ENCODE measurements at places on chromosomes 2 and 18.

- DNase-seq = no peak
Measured at GRCh38 chr2:142870526-142870925, 6.9 kb upstream of the KYNU start.

DNA sequence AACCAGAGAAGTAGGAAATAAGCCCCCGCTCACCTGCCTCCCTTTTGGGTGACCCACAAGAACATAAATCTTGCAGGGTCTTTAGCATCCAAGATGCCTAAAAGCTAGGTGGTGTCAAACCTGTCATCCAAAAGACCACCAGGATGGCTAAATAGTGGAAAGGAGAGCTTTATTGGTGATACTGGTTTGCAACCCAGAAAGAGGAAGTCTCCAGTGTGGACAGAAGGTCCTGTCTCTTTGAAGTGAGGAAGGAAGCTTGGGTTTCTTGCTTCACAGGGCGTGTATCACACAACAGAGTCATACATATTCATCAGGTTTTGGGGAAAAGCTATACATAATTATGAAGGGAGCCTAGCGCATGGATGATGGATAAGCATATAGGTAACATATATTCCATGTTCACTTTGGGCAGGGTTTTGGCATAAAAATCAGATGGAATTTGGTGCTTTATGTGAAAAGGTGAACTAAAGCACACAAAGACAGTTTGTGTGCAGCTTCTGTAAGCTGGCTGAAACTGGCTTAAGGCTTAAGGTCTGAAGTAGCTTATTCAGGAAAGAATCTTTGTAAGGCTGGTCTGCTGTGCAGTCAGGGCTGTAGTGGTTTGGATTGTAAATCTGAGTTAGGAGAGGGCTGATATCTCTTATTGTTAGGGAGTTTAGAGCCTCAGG lies 102.2 kb upstream of the MSH2 start:
- no peak for DNase-seq

DNA sequence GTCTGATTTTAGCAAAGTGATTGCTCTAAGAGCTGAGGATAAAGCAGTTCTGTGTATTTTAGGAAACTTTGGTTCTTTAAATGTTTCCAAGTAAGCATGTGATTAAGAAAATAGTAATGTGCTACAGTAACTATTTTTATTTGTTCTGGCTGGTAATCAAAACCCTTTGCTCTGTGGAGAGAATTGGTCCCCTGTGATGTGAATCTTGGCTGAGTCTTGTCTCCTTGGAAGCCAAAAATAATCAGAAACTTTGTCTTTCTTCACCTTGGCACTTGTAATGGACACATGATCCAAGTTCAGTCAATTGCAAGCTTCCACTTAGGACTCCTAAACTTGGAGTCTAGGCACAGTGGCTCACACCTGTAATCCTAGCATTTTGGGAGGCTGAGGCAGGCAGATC lies 422.7 kb upstream of the CDH20 start:
- no peak for DNase-seq

- DNase-seq = no peak
Measured at GRCh38 chr2:60351802-60352201, 201.7 kb downstream of the BCL11A start.

GRCh38 chr2:178523596-178524134 lies 43.4 kb downstream of the PLEKHA3 start:
- no peak for DNase-seq

GRCh38 chr2:120250640-120251039 lies 2.0 kb upstream of the RALB start:
- no peak for DNase-seq

GRCh38 chr18:24140697-24141096 lies 1.8 kb downstream of the CABYR start:
- no peak for DNase-seq

- DNase-seq = no peak
Measured at GRCh38 chr2:43109261-43109743, 117.1 kb downstream of the ZFP36L2 start.

DNA sequence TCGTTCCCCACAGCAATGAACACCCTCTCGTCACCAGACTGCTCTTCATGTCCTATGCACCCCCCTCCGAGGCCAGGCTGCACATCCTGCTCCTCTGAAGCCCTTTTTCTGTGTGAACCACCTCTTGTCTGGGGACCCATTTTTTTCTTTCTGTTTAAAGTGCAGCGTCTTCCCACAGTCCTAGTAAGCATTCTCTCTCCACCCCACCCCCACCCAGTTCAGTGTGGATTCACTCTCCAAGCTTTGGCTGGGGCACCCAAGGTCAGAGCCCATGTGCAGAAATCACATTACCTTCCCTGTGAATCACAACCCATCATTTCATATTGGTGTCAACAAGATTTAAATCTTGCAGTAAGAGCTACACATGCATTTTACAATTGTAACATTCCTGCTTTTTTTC lies 26.4 kb upstream of the PKDCC start:
- no peak for DNase-seq

GRCh38 chr2:99857867-99858444 lies 284.4 kb downstream of the AFF3 start:
- no peak for DNase-seq
